Fibroblast of villous mesenchyme (primary cell): ENCODE measurements at places on chromosomes 3 and 15. TPM values are rescaled to one million over a fixed set of nuclear protein-coding genes. Genes with fewer than 3 reads are reported as not detected.

- no peak for DNase-seq
These were observed 6.1 kb downstream of the RASGRF1 start for GRCh38 chr15:79084308-79084968.

The CKMT1A gene
- total RNA-seq, result not detected in 2 replicates

DNA sequence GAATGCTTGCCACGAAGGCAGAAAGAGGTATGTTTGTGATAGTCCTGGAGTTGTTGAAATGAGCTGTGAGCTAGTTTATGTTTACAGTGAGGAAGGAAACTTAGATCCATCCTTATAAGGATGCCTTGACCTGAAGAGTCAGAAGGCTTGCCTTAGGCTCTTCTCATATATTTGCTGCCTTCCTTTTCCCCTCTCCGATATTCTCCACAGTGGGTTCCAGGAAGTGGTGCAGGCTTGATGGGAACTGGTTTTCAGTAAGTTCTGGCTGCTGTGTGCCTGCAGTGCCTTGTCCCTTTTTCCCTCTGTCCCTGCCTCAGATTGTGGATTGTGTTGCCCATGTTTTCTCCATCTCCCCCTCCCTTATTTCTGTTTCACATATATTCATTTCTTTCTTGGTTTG, 287.3 kb upstream of the UBE2E1 start:
- DNase-seq, result peak; percentile 12

The PPARG gene
- total RNA-seq, result 3.5 and 4.7 TPM in 2 replicates

- DNase-seq, result peak; percentile 48
These were observed 21.0 kb upstream of the CA12 start for GRCh38 chr15:63402498-63403253.

- DNase-seq, result no peak
These were observed 1.7 kb upstream of the ALCAM start for GRCh38 chr3:105365081-105365390.
